Caki2 (cell line): ENCODE measurements at places on chromosomes 2 and 18.

DNA sequence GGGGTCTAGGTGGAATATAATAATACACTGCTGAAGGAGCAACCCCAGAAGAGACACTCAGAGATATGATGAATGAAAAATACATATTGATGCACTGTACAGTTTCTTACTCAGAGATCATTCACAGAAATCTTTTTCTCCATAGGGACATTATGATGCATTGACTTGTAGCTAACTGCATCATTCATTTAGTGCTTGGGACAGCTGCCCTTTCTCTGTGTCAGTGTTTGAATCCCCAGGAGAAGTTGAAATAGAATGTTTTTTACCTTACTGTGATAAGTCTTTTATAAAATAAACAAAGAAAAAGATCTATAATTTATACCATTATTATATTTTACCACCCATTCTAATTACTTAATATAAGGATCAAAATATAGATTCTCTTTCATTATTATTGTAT, 91.7 kb upstream of the DSEL start:
- no peak for DNase-seq

DNA sequence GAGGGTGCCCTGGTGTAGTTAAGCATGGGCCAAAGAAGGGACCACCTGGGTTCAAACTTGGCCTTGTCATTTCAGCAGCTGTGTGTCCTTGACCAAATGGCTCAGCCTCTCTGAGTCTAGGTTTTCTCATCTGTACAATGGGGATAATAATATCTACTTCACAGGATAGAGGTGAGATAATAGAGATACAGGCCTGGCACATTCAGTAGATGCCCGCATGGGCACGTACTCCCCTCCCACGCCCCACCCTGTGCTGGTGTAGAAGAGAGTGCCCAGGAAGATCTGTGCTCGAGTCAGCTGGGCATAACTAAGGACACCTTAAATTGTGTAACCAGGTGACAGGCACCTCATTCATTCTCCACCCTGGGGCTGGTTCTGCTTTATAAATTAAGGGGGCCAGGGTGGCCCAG, 8.4 kb upstream of the TMEM185B start:
- no peak for DNase-seq

DNA sequence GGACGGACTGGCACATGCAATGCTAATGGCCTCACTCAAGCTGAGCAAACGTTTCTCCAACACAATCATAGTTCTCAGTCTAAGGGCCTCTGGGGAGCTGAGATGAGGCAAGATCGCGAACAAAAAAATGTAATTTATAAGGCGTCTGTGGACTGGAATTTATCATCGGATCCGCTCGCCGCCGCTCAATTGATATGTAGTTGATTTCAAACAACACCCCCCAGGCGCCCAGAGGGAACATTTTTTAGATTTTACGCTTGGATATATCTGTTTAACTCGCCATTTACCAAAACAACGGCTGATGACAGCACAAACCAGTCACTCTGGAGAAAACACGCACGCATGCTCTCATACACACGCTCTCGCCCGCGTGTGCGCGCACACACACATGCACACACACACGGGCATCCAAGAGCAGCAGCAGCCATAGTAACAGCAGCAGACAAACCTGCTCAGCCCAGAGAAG, 335.8 kb downstream of the SMAD2 start:
- no peak for DNase-seq

DNA sequence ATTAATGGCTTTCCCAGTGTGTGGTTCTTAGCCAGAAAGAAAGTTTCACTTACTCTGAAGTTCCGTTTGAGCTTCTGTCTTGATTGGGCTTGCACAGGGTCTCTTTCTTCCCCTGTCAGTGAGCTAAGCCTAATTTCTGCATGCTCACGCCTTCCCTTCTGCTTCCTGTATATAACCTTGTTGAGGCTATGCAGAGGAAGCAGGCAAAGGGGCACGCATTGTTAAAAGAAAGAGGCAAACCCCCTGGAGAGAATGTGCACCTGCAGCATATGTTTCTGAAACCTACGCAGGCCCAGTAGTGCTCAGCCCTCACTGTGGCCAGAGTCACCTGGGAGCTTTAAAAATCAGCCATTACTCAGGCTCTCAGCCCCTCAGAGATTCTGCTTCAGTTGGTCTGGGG, 14.5 kb upstream of the PLA2R1 start:
- no peak for DNase-seq

- DNase-seq, result no peak
Measured at GRCh38 chr2:158580760-158581159, 124.0 kb downstream of the PKP4 start.

GRCh38 chr2:134348760-134349159, 94.9 kb downstream of the MGAT5 start:
- no peak for DNase-seq

DNA sequence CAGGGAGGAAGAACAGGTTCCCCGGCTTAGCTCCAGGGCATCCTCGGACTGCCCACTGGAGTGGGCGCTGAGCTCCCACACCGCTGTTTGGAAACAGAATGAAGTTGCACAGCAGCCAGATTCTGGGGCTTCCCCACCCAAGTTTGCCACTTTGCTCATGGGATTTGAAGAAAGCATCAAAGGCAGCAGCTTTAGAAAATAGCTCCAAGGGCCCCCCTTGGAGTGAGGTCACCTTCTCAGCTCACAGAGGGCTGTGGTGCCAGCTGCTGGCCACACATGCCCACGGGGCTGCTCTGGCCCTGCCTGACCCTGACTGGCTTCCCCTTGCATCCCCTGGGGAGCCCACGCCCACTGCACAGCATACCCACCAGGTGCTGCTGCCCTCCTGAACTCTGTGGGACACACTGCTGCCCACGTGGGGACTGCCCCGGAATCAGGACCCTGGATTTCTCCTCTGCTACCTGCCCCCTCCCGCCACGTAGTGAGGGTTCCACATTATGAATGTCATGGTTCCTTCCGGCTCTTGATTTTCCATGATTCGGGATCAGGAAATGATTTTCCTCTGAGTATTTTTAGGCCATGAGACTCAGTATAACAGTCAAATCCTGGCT, 70.3 kb downstream of the TGOLN2 start:
- DNase-seq, result no peak

DNA sequence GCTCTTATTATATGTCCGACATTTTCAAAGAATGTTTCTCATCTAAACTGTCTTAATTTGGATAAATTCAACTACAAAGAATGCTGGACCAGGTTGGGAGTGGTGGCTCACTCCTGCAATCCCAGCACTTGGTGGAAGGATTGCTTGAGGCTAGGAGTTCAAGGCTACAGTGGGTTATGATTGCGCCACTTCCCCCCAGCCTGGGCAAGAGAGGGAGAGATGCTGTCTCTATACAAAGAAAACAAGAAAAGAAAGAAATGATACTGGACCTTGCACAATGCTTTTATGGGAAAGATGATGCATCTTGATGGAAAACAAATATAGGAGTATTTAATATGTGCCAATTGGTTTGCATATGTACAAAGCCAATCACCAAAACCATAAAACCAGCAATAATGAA, 296.7 kb downstream of the LPIN1 start:
- no peak for DNase-seq

- DNase-seq, result no peak
Measured at GRCh38 chr2:71499691-71500090, 46.3 kb downstream of the DYSF start.

GRCh38 chr2:148860037-148860436, 15.0 kb upstream of the KIF5C start:
- no peak for DNase-seq

DNA sequence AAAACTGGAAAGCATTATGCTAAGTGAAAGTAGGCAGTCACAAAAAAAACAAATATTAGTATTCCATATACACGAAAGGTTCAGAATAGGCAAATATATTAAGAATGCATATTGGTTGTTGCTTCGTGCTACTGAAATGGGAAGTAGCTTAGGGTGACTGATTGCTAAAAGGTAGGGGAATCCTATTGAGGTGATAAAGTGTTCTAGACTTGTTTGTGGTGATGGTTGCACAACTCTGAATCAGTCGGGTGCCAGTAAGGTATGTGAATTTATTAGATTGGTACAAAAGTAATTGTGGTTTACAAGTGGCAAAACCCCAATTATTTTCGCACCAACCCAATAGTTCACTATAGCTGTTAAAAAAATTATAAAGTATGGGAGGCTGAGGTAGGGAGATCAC, 20.7 kb downstream of the USP34 start:
- no peak for DNase-seq

GRCh38 chr2:49487139-49487538, 332.8 kb upstream of the FSHR start:
- no peak for DNase-seq

- no peak for DNase-seq
Measured at GRCh38 chr2:207167099-207167923, 1.6 kb upstream of the KLF7 start.

DNA sequence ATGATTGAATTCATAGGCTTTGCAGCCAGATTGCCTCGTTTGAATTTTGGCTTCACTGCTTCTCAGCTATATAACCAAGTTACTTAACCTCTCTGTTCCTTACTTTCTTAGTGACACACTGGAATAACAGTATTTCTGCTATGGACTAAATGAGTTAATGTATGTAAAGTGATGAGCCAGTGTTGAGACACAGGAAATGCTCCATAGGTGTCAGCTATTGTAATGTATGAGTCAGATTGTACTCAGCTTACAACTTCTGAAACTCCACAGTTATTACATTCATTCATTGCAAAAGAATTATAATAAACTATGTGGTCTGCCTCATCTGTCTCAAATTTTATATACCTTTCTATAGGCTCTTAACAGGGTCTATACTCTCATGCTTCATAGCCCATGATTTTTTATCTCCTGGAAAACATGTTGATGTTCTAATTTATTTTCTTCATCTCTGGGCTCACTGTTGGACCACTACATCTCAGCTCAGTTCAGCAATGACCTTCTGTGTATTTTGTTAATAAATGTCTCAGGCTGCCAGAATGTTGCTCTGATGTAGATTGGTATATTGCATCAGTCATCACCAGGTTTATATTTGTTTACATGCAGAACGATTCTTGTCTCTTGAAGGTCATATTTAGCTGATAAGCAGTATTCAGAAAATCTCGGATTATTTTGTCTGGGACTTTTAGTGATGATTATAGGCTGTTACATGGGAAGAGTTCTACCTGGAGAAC, 76.2 kb downstream of the MAP3K20 start:
- no peak for DNase-seq
